ENCODE measurements at places on chromosomes 3 and 15.

- no peak for DNase-seq
Measured at GRCh38 chr3:25493786-25494185, 65.7 kb downstream of the RARB start.

- no peak for DNase-seq
Measured at GRCh38 chr15:39461536-39462130, 119.2 kb upstream of the THBS1 start.

DNA sequence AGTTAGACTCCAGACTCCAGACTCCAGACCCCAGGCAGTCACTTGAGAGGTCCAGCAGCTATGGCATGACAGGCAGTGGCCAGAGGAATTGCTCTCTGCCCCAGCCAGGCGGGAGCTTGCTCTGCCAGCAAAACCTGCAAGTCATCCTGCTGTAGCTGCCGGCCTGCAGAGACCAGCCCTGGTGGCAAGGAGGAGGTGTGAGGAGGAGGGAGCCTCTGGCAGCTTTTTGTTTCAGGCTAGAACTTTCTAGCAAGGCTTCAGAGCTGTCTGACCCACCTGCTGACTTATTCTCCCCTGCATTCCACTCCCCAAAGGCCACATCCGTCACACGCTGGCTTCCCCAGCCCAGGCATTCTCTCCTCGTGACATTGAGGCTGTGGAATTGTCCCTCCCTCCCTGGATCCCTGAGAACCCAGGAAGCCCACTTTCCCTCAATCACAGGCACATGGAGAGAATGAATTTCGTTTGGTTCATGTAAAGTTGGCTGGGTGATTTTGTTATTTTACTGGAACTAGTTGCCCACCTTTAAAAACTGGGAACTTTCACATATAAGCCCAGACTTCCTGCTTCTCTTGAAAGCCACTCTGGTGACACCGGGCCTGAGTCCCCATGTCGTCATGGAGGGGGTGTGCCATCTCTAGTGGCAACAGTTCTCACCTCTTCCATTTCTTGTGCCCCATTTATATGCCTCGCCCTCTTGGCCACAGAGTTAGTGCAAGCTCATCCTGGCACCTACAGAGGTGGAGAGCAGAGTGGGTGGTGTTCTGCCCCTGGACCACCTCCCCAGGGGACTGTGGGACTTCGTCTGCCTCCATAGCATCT, 82.7 kb downstream of the ABHD5 start:
- DNase-seq: peak; percentile 23

- peak; percentile 54 for DNase-seq
Measured at GRCh38 chr15:51750792-51751696, at the start of gene TMOD2. Gene TMOD2, plus strand, starts transcription at chr15:51751597. Its CDS starts 14,845 bp downstream, at chr15:51766442.

GRCh38 chr3:140368223-140368811, 309.5 kb upstream of the TRIM42 start:
- no peak for DNase-seq

- no peak for DNase-seq
Measured at GRCh38 chr3:99659951-99660350, 21.6 kb downstream of the COL8A1 start.

DNA sequence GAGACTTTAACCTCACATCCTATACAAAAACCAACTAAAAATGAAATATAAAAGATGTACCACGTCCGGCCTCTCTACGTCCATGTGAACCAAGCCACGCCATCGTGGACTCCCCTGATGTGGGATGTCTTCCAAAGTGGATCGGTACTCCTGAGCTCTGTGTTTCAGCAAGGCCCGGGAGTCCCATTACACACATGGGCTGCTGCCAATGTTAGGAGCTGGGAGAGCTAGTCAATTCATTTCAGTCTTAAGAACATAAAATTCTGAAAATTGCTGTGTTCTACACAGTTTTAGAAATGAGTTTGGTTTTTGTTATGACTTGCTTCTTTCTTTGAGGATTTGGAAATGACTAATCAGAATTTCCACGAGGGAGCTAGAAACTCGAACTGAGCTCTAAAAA, 131.0 kb downstream of the GABRG3 start:
- DNase-seq: no peak

GRCh38 chr3:84275532-84275931, 683.3 kb upstream of the CADM2 start:
- no peak for DNase-seq

DNA sequence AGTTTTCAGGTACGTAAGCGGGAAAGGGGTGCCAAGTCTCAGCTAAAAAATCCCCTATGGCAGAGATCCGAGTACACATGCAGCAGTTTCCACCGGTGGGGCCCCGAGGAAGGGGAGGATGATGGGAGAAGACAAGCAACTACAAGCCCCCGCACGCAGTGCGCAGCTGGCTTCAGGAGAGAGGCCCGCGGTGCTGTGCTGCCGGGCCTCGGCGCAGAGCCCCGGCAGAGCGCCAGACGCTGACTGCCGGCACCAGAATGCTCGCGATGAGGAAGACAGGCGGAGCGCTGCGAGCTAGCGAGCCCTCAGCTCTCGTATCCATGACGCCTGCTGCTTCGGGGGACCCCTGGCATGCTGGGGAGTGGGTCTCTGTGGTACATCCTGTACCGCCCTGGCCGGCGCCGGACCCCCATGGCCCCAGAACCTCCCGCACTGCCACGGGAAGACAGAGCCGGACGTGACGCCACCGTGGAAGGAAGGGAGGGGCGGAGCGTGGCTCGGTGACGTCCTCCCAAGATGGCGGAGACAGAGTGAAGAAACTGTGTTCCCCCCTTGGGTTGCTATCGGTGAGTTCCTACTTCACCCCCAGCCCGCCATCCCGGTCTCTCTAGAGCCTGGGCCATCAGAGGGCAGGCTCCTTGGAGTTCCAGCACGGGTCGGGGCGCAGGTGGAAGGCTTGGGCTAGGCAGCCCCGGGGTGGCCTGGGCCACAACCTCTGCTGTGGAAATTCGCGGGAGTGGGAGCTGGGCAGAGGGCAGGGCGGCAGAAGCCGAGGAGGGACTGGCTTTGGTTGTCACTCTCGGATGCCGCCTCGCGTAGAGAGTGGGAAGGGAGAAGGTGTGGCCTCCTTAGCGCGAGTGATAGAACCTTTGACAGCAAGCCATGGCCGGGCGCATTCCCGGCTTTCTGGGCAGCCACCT, at the start of gene MYNN:
MYNN (plus strand) TSS at position 500 of the 920 bp plus-strand sequence. CDS start 900 bp downstream, outside the sequence.
- DNase-seq: peak; percentile 92

- DNase-seq: no peak
Measured at GRCh38 chr3:159616234-159616825, 372.3 kb upstream of the IL12A start.

GRCh38 chr15:47383801-47384200, 333.5 kb upstream of the SEMA6D start:
- no peak for DNase-seq

DNA sequence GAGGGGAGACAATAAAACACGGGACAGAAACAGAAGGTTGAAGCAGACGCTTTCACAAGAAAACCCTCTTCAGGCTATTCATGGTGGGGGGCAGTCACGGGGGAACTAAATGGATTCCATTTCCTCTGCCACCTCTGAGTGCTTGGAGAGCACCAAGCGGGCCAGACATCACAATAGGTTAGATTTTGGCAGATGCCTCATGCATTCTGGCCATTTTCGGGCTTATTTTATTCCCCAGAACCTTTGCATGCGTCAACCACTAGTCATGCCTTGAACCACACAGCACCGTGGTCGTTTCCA, 82.2 kb downstream of the RORA start:
- no peak for DNase-seq

DNA sequence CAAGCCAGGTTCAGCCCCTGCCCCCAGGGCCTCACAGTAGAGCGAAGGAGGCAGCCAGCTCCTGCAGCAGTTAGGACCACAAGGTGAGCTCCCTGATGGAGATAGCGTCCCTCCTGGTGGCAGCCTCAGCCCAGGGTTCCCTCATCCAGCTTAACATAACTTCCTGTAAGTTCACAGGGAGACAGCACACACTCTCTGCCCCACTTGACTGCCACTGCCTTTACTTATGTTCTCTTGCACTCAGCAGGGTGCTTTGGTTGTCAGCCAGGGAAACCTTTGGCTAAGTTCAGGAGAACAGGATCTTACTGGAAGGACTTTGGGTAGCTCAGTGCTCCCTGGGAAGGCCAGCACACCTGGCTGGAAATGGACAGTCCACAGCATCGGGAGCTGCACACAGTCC, 10.9 kb downstream of the KBTBD13 start:
- DNase-seq: no peak

DNA sequence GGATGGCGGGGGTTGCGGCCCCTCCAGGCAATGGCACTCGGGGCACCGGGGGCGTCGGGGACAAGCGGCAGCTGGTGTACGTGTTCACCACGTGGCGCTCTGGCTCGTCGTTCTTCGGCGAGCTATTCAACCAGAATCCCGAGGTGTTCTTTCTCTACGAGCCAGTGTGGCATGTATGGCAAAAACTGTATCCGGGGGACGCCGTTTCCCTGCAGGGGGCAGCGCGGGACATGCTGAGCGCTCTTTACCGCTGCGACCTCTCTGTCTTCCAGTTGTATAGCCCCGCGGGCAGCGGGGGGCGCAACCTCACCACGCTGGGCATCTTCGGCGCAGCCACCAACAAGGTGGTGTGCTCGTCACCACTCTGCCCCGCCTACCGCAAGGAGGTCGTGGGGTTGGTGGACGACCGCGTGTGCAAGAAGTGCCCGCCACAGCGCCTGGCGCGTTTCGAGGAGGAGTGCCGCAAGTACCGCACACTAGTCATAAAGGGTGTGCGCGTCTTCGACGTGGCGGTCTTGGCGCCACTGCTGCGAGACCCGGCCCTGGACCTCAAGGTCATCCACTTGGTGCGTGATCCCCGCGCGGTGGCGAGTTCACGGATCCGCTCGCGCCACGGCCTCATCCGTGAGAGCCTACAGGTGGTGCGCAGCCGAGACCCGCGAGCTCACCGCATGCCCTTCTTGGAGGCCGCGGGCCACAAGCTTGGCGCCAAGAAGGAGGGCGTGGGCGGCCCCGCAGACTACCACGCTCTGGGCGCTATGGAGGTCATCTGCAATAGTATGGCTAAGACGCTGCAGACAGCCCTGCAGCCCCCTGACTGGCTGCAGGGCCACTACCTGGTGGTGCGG, 1.9 kb downstream of the CHST2 start:
- peak; percentile 71 for DNase-seq

DNA sequence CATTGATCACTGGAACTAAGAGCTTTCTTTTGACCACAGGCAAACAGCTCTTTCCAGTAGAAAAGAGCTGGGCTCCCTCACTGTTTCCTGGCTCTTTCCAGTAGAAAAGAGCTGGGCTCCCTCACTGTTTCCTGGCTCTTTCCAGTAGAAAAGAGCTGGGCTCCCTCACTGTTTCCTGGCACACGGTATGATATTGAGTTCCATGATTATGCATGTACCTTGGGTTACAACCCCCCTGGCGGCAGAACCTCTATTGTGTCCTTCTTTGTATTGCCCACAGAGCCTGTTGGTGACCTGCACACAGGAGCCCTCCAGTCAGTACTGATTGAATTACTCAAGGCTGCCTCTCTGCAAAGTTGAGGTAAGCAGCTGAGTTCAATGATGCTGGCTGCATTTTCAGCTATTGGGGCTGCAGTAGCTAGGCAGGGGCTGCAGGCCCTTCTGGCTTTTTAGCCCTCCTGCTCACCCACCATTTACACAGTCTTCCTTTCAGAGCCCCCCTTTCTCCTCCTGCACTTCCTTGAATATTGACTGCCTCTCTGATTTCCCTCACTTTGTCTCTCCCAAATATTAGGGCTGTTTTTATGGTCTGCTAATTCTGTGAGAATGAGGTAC, 10.2 kb downstream of the ACKR2 start:
- DNase-seq: no peak

DNA sequence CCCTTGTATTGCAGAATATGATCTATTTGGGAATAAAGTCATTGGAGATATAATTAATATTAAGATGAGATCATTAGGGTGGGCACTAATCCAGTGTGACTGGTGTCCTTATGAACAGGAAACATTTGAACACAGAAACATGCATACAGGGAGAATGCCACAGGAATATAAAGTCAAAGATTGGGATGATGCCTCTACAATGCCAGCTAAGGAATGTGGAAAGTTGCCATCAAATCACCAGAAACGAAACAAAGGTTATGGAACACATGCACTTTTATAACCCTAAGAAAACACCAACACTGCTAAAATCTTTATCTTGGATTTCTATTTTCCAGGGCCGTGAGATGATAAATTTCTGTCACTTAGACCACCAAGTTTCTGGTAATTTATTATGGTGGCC, 442.4 kb upstream of the BCHE start:
- no peak for DNase-seq

DNA sequence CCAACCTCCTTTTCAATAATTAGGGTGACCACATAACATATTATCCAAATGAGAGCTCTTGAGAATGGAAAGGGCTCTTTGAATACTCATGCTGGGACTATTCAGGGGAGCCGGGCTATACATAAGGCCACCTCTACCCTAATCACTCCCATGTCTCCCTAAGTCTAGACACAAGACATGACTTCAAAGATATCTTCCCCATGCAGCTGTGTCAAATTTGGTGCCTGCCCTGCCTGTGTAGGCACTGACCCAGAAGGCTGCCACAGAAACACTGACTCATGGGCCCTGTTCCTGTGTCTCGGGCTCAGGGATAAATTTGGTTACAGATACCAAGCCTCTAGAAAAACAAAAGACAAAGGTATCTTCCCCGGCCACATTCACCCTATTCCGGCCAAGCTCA, 70.3 kb downstream of the MYLK start:
- no peak for DNase-seq

- peak; percentile 79 for DNase-seq
Measured at GRCh38 chr3:71492566-71492965, 91.0 kb downstream of the FOXP1 start.

- no peak for DNase-seq
Measured at GRCh38 chr3:182027366-182027765, 315.6 kb downstream of the SOX2 start.

DNA sequence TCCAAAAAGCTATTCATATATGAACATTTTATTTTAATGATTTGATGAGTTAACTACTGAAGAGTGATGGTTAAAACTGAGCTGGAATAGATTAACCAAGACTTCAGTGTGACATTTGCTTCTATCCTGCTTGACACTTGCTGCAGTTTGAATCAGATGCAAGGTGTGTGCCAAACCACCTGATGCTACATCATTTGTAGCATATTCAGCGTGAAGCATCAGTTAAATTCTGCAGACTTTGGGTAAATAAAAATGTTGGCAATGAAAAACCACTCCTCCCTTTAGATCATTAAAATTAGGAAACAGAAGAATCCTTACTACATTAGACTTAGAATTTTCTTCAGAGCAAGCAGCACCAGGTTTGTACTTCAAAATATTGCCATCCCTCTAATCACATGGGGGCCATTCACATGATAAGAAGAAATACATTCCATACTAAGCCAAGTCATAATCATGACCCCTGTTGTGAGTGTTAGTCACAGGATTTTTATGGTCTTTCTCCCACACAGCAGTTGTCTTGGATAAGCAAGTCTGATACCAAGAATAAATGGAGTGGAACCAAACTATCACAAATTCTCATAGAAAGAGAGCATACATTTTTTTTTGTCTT, 160.7 kb upstream of the TNIK start:
- no peak for DNase-seq

- DNase-seq: no peak
Measured at GRCh38 chr3:141710888-141711616, 27.0 kb upstream of the RNF7 start.

DNA sequence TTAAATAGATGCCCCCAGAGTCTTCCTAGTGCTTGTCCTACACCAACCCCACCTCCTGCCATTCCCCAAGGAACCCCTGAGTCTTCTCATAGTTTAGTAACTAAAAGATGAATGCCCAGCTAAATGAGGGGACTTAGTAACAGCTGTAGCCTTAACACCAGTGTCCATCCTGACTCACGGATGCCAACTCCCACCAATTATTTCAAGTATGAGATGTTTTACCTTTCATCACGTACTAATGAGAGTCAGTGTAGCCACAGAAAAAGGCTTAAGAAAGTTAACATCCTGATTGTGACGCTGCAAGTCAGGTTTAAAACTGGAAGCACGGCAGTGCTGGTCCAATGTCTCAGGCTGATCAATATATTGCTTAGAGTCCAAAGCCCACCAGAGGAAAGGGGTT, 109.9 kb downstream of the FMN1 start:
- DNase-seq: no peak
